ENCODE measurements at places on chromosomes 2 and 18.
A peak's percentile ranks its signal among the peaks of the same experiment; 100 is the strongest.

DNA sequence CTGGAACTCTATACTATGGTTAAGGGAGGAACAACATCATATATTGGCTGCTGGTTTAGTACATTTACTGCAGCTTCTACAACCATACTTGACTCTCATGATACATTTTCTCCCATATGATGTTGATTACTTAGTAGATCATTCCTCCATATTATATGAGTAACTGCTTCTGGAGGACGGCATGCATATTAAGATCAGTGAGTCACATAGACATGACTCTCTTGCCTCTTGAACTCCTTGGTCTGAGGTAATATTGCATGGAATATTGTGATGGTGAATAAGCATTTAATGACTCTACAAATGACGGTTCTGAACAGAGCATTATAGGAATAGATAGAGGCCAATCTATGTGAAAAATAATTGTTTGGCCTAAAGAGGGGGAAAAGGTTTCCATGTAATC is 418.8 kb upstream of the SPHKAP start:
- DNase-seq: no peak

DNA sequence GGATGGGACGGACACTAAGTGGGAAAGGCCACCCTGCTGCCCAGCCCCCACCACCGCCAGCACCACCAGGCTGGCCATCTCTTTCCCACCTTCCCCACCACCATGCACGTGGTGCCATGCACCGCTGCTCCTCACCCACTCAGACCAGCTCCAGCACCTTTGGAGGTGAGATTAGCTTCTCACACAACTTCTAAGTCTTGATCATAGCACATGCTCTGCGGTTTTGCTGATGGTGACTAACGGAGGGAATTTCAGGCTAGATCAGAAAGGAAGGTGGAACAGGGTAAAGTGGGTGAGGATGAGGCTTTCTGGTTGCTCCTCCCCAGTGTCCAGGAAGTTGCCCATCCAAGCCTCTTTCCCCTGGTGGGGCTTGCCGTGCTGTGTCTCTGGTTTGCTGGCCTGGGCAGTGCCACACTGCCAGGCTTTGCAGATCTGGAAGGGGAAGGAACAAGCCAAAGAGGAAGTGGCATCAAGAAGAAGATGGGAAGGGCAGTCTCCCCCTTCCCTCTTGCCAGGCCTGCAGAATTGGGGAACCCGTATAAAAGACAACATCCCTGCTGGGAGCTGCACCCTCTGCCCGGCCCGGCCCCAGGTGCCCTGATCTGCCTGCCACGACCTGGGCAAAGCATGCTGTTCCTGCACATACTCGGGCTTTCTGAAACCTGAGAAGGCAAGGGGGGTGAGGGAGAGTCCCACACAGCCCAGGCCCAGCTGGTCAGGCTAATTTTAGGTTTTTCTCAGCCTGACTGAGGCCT is 44.3 kb upstream of the CAB39 start:
- peak; percentile 89 for DNase-seq

DNA sequence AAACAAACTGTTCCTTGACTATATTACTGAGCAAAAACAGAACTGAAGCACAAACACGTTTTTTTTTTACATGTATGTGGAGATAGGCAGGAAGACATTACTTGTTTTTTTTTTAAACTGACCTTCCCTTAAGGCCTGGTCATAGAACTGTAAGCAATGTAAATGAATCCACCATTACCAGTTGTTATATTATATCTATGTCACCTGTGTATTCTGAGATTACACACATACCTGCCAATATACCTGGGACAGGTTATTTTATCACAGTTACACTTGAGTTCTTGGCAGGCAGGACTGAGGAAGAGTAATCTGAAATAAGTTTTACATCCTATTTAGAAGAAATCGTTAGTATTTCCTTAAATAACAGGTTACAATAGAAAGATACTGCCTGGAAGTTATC is 155.3 kb downstream of the BAZ2B start:
- DNase-seq: no peak

- DNase-seq: no peak
Measured at GRCh38 chr2:192424243-192424642, 229.5 kb upstream of the TMEFF2 start.

DNA sequence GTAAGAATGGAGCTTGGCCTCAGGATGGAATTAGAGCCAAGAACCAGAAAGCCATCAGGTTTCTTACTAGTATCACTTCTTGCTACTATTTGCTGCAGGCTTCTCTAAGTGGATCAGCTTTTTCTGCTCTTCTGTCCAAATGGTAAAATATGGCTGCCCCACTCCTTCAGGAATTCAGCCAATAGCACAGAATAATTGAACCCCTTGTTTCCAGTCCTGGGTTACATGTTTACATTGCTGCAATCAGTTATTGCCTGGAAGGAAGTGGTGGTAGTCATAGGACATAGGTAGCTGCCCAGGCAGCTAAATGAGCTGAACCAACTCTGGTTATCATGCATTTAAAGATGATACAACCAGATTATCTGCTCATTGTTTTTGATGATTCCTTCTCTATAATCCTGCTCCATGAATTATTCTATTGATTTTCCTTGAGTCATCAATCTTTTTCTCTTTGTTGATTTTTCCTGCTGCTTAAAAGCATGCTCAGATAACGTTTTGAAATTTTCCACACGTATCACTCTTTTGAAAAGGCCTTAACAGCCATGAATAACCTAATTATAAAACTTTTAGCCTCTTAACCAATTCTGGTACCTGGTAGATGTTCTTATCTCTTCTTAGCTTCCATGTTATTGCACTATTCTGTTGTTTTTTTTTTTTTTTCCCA is 12.6 kb downstream of the AGPS start:
- DNase-seq: no peak

- no peak for DNase-seq
Measured at GRCh38 chr2:226782092-226782713, 17.4 kb downstream of the IRS1 start.

GRCh38 chr2:231482806-231483391 is 18.6 kb upstream of the NCL start:
- peak; percentile 46 for DNase-seq

DNA sequence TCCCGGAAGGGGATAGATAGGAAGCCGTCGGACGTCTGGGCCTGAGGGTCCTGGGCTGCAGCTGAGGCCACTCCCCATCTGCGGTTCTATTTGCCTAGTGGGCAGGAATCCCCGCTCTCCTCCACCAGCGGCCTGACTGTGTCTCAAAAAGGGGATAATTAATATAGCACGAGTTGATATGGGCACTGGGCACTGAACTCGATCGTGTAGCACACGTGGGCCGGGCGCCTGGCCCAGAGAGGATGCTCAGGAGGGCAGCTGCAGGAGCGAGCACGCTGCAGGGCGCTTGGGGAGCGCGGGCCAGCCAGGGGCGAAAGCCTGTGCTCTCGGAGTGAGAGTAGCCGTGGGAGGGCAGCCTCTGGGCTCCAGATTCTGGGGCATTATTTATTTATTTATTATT is 8.8 kb upstream of the GBX2 start:
- no peak for DNase-seq

GRCh38 chr2:230430957-230431910 is 15.2 kb downstream of the SP100 start:
- no peak for DNase-seq

DNA sequence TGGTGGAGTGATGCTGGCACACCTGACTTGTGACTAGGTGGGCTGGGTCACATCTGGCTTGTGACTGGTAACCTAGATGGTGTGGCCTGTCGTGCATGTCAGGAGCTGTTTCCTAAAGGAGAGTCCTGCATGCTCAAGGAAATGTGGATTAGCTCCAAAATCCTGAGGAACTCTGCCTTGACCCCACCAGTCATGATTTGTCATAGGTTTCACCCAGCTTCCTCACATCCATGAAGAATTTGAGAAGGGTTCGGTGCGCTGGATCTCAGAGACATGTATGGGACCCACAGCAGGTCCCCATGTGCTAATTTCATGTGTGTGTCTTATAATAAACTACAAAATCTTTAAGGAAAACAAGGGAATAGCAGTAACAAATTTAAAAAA is 107.2 kb downstream of the COL6A3 start:
- no peak for DNase-seq

DNA sequence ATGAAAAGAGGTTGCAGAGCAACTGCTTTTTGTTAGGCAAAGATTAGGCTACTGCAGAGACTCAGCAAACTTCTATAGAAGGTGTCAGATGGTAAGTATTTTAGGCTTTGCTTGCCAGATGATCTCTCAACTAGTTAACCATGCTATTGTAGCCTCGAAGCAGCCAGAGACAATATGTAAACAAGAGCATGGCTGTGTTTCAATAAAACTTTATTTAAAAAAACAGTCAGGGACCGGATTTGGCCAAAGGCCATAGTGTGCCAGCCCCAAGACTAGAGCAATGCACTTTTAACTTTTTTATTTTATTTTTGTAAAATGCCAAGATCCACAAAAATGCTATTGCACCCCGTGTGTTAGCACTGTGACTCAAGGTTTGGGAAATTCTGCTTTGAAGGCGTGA is 1.4 kb downstream of the IL37 start:
- no peak for DNase-seq

- no peak for DNase-seq
Measured at GRCh38 chr2:15050483-15050882, 418.0 kb downstream of the LRATD1 start.

DNA sequence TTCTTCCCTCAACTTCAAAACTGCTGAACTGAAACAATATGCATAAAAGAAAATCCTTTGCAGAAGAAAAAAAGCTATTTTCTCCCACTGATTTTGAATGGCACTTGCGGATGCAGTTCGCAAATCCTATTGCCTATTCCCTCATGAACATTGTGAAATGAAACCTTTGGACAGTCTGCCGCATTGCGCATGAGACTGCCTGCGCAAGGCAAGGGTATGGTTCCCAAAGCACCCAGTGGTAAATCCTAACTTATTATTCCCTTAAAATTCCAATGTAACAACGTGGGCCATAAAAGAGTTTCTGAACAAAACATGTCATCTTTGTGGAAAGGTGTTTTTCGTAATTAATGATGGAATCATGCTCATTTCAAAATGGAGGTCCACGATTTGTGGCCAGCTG is 8.4 kb downstream of the HOXD8 start:
- no peak for DNase-seq

DNA sequence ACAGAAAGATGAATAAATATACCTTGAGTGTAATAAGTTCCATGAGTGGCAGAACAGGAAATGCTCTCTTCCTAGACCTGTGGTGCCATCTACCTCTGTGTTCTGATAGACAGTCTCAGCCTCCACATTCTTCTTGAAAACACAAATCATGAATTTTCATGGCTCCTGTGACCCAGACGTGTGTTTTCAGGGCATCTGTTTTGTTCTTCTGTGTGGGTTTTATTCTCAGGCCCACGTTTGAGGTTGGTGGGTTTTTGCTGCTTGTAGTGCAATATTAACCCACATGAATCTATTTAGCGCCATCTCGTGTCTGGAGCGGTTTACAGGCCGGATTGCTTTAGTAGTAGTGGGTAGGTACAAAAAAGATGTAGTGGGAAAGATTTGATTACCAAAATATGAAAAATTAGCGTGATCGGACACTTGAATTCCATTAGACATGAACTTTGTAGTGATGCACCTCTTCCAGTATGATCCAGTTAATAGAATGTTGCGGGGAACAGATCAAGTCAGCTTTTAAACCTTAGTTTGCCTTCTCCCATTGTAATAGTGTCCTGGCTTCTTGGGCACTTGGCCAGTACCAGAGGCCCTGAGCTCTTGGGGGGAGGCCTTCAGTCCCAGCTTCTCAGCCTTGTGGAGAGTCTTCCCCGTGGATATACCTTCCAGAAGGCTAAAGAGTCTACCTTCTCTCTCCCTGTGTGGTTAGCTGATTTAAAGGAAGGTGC is 256.5 kb downstream of the TPGS2 start:
- DNase-seq: peak; percentile 42

Measured in gastrocnemius medialis (tissue), 4 donors.